Right lung (tissue), 10 donors: ENCODE measurements at places on chromosomes 6 and 20. TPM values are rescaled to one million over a fixed set of nuclear protein-coding genes. Genes with fewer than 3 reads are reported as not detected.

Gene GJA1
- 95.5 TPM for polyA plus RNA-seq

Gene BPIFB4
- not detected for polyA plus RNA-seq

GRCh38 chr20:32358883-32359632, 927 bp downstream of the ASXL1 start:
- DNase-seq, result peak; percentile 75

DNA sequence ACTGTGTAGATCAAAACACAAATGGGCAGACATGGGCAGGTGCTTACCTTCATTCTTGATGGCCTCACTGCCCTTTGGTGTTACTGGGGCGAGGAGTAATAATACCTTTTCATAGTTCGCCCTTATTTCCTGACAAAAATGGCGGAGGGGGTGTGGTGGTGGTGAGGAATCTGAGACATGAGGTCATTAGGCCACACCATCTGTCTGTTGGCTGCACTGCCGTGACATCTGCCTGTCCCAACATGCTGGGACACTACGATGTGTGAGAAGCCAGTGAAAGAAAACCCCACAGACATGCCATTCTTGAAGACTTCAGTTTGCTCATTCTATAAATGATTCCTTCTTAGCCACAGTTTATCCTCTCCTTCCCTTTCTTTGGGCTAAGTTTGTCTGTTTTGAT, 13.4 kb upstream of the MAPRE1 start:
- DNase-seq, result no peak

DNA sequence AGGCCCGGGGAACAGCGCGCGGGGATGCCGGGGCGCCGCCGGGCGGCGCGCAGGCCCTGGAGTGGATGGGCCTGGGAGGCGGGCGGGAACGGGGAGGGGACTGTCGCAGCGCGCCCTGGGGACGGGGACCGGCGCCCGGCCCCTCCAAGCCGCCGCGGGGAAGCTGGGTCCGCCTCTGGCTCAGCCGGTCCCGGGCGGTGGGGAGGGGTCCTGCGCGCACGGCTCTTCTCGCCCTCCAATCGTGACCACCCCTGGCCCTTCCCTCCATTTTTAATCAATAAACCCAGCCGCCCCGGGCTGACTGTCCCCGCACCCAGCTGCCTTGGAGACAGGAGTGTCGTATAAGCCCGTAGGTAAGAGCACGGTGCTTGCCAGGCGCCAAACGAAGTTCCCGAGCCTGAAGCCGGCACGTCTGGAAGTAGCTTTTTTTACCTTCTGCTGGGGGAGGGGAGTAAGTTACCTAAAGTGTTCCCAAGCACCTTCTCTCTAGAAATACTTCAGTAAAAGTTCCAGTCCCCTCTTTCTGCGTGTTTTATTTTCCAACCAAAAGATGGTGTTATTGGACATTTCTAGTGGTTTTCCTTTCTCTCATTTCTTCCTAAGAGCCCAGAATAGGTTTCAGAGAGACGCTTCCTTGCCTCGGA, 780 bp upstream of the TAF4 start:
- peak; percentile 59 for DNase-seq

- no peak for DNase-seq
Measured at GRCh38 chr6:48151142-48151541, 40.1 kb upstream of the PTCHD4 start.

Gene RAET1L
- polyA plus RNA-seq, result not detected

- no peak for DNase-seq
Measured at GRCh38 chr20:47598911-47599744, 97.4 kb downstream of the NCOA3 start.

- DNase-seq, result no peak
Measured at GRCh38 chr20:36808317-36809257, 35.0 kb upstream of the DSN1 start.

GRCh38 chr20:32445539-32446273, 87.6 kb downstream of the ASXL1 start:
- DNase-seq, result no peak

DNA sequence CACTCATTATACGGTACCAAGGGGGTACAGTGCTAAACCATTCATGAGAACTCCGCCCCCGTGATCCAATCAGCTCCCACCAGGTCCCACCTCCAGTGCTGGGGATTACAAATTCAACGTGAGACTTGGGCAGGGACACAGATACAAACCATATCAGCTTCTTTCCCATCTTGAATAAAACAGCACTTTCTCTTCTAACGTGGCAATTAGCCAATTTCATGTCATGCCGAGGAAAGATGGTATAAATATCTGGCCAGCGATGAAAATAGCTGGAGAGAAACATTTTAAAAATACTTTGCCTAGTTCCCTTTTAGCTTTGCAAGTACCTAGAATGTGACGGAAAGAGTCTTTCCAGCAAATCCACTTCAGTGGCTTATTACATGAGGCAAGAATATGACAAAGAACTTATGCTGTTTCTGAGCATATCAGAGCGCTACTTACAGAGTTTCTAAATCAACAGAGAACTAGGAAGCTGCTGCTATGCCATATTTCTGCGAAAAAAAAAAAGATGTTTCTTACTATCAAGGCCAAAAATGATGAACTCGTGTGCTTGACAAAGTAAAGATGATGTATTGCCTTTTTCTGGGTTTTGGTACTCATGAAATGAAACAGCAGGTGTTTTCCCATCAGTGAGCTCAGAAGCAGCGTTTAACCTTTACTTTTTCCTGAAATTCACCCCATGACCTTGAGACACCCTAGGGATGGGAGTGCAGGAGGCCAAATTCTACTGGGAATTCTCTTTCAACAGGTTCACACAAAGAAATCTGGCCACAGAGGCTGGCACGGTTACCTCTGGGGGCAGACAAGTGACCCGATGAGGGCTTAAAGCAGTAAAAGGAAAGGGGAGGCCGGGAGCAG, 37.9 kb downstream of the AGPAT4 start:
- no peak for DNase-seq

DNA sequence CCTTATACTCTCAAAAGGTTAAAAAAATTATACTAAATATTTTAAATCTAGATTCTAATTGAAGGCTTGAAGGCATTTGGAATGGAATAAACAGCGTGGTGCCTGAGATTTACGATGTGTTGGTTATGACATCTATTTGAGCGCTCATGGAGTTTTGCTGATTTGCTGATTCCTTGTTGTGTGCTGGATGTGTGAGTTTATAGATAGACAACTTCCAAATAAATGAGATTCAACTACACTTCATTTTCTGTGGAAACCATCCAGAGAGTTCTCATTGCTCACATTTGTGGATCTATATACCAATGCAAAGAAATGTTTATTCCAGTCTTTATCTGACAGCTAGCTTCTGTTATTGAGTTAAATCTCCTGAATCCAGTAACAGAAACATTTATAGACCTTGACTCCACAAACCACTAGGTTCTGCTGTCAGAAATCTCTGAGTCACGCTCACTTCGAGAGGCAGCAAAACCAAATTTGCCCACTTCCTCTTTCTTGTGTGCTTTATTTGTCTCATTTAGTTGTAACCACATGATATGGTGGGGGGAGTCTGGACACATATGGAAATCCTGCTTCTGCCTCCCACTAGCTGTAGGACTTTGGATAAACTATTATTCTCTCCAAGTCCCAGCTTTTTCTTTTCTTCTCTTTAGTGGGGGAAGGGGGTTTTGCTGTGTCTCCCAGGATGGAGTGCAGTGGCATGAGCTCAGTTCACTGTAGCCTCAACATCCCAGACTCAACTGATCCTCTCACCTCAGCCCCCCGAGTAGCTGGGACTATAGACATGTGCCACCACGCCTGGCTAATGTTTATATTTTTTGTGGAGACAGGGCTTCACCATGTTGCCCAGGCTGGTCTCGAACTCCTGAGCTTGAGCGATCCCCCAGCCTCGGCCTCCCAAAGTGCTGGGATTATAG, 54.5 kb downstream of the IPCEF1 start:
- peak; percentile 58 for DNase-seq

Gene ISM1
- 7.3 TPM for polyA plus RNA-seq

Gene TAAR8
- polyA plus RNA-seq, result not detected

DNA sequence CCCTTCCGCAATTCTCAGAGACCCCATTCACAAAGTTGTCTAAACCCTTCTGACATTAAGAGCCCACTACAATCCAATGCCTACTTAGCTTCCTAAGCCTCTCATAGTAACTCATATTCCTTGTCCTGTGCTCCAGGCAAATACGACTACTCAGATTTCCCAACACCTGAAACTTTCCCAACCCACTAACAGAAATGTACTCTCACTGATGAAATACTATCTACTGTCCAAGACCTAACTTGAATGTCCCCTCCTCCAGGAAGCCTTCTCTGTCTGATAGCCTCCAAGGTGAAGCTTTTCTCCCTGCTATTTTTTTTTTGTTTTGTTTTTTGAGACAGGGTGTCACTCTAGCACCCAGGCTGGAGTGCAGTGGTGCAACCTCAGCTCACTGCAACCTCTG, 30.4 kb downstream of the GPLD1 start:
- DNase-seq, result no peak

GRCh38 chr6:20870493-20870892, 336.2 kb downstream of the CDKAL1 start:
- DNase-seq, result no peak

DNA sequence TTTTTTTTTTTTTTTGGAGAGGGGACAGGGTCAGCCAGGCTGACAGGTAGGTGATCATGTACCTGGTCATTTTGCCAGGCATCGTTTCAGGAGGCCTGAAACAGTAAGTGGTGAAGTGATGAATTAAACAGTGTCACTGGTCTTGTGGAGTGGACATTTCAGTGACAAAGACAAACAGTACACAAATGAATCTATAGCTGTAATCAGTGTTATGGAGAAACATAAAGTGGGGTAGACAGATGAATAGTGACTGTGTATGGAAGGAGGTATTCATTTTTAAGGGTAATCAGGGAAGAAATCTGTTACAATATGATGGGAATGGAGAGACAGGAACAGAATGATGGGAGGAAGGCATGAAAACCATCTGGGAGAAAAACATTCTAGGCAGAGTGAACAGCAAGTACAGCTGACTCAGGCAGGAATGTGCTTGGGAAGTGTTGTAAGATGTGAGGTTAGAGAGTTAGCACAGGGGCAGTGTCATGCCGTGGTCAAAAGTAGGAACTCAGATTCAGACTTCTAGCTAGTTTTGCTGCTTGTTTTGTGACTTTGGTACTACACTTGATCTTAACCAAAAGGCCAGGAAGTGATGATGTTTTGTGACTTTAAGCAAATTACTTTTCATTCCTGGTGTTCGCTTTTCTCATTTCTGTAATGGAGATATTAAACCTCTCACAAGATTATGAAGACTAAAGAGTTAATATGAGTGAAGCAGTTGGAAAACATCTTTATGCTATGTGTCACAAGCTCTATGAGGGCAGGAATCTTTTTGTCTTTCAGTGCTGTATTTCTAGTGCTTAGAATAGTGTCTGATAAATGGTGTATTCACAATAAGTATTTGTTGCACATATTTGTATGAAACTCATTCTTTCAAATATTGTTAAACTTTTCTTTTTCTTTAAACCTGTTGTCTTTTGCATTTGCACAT, 43.4 kb downstream of the QKI start:
- no peak for DNase-seq

DNA sequence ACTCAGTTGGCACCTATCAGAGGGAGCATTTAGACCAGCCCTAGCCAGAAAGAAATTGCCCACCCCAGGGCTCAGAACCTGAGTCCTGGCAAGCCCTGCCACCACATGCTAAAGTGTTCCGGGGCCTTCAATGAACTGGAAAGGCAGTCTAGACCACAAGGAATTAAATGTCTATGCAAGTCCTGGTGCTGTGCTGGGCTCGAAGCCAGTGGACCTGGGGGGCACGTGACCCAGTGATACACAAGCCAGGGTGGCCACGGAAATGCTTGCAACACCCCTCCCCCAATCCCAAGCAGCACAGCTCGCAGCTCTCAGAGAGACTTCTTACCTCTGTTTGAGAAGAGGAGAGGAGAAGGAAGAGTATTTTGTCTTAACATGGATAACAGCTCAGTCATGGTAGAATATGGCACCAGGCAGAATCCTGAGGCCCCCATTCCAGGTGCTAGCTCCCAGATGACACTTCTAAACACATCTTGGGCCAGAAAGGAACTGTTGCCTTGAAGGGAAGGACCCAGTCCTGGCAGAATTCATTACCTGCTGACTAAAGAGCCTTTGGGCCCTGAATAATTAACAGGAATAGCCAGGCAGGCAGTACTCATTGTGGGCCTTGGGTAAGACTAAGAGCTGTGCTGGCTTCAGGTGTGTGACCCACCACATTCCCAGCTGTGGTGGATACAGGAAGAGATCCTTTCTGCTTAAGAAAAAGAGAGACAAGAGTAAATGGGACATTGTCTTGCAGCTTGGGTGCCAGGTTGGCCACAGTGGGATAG, 111.3 kb downstream of the BTBD9 start:
- no peak for DNase-seq

Gene RSPO4
- 2.2 TPM for polyA plus RNA-seq

DNA sequence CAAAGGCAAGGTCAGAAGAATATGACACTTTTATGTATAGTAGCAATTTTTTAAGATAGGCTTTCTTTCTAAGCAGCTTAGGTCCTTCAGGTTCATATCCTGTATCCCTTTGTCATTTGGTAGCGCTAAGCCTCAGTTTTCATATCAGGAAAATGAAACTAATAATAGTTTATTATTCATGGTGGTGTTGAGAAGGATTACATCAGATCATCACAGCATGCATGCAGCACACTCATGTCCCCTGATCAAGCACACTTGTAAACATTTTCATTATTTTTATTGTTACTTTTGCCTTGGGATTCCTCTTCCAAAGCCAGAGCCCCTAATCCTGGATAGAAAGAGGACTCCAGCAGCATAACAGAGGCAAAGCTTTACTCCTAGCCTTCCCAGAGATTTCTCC, 70.2 kb upstream of the ADGRF1 start:
- no peak for DNase-seq

DNA sequence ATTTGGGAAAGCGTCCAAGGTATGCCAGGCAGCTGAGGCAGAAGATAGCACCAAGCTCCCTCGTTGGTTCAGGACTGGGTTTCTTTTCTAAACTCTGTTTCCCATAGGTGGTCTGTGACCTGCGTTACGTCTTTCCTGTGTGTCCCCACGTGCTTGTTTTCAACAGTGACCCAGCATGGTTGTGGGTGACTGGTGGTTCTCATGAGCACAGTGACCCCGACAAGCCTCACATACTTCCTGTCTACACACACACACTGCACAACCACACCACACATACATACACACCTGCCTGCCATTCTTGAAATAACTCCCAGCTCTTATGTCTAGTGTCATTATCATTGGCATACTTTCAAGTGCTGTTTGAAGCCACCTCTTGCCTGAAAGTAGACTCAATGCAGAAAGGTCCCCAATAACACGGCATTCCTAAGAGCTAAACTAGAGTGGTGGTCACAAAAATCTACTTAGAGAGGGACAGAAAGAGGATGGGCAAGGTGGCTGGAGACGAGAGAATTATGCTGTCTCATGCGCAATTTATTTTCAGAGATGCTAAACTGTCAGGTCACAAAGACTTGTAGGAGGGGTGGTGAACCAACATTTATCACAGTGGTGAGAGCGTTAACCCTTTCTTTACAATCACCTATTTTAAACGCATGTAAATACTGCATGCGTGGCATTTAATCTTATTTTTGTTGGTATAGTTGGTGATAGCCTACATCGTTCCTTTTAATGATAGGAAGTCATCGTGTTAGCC, 66.7 kb downstream of the GCNT2 start:
- no peak for DNase-seq

Gene SCGN
- polyA plus RNA-seq, result 1.7 TPM

Gene CLIC5
- polyA plus RNA-seq, result 10.4 TPM

GRCh38 chr20:60808003-60808672, 443.9 kb upstream of the CDH4 start:
- DNase-seq, result no peak
